ACHN (cell line): ENCODE measurements at places on chromosomes 7 and 10.
A peak's percentile ranks its signal among the peaks of the same experiment; 100 is the strongest.

- DNase-seq = no peak
Measured at GRCh38 chr10:95790982-95791381, 35.0 kb downstream of the ENTPD1 start.

DNA sequence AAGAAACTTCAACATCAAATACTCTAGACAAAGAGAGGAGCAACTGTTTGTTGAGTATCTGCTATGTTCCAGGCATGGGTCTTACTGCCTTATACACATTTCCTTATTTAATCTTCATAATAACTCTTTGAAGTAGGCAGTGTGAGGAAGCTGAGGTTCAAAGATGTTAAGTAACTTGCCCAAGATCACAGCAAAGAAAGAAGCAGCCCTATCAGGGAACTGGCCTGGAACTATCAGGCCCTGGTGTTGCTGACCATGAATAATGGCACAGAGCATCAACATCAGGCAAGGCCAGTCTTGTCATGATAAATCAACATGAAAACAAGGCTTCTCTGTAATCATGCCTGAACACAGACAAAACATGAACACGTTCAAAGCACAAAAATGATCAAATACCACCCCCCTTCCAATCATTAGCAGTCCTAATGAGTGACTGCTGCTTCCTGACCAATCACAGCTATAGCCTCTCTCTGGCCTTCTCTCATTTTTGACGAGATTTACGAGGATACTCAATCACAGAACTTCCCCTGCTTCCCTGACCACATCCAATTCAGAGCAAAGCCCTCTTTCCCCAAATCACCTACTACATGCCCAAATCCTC lies 2.3 kb downstream of the GSDME start:
- DNase-seq = no peak

GRCh38 chr10:59702347-59702746 lies 7.3 kb downstream of the SLC16A9 start:
- no peak for DNase-seq

- DNase-seq = no peak
Measured at GRCh38 chr10:31624611-31625010, 304.0 kb downstream of the ARHGAP12 start.

DNA sequence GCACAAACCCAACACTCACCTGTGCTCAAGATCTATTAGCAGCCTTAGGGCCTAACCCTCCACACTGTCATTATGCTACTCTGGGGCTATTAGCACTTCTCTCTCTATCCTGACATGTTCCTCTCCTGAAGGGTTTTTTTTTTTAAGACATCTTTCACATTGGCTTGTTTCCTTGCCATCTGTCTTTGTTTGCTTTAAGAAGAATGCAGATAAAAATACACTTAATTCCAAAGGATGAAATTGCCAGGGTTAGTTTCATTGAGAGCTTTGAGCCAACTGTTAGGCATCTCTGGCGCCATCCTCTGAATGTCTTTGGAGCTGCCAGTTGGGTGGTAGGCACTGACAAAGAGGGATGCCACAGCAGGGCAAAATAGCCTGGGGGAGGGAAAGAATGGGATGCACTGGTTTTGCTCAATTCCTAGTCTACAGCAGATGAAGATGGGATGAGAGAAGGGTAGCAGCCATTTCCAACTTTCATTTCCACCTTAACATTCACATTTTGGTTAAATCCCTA lies 399.2 kb downstream of the SORCS1 start:
- no peak for DNase-seq

GRCh38 chr7:418636-419280 lies 100.9 kb downstream of the PDGFA start:
- DNase-seq = no peak

DNA sequence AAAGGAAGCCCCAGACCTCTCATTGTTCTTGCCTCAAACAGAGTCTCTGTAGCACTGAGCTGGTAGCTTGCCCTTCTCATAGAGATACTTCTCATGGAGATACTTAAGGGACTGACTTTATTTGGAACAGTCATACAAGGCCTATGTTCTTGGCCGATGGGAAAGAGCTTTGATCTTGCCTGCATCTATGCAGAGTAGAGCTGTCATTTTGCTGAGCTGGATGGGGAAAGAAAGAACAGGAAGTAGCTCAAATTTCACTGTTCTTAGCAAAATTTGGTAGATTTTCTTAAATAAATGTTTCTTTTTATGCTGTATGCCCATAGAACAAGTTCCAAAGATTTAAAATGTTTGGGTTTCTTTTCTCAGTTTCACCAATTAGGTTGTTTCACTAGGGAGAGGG lies 119.3 kb upstream of the SEC61G start:
- DNase-seq = no peak

DNA sequence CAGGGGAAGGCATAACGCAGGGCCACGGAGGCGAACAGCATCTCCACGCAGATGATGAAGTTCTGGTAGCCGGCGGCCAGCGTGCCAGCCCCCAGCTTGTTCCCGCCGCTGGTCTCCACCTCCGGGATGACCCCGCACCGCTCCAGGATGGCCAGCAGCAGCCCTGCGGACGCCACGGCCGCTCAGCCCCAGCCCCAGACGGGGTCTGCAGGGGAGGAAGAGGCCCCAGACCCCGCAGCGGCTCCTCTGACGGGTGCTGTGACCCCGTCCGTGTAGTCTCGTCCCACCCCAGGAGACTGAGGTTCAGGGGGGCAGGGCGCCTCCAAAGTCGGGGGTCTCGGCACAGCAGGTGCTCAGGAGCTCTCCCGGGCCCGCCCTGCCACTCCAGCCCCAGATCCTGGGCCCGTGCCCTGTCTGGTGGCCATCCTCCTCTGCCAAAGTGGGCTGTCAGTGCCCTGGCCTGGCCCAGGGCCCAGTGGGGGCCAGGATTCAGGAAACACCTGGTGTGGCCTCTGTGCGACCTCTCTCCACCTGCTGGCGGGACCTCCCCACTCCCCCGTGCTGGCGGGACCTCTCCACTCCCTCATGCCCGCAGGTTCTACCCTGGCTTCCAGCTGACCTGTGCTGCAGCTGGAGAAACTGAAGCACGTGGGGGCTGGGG lies 8.1 kb downstream of the TMEM184A start:
- DNase-seq = no peak

- no peak for DNase-seq
Measured at GRCh38 chr7:113752689-113753088, 166.1 kb downstream of the PPP1R3A start.

GRCh38 chr10:102627736-102628293 lies 16.5 kb upstream of the TRIM8 start:
- peak; percentile 73 for DNase-seq

DNA sequence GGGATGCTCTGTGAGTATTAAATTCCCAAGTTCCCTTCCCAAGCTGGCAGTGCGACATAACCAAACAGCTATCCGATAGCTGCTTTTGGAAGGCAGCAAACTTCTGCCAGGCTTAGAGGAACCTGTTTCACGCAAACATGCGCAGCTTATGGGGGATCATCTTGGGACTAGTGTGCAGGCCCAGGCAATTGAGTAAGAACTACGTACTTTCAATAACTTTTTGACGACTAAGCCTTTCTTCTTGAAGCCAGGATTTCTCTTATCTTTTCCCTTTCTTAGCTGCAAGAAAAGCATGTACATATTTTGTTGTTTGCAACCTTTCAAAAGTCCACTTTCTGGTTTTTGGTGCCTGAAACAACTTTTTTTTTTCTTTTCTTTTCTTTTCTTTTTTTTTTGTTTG lies 28.7 kb upstream of the SEPHS1 start:
- DNase-seq = no peak

DNA sequence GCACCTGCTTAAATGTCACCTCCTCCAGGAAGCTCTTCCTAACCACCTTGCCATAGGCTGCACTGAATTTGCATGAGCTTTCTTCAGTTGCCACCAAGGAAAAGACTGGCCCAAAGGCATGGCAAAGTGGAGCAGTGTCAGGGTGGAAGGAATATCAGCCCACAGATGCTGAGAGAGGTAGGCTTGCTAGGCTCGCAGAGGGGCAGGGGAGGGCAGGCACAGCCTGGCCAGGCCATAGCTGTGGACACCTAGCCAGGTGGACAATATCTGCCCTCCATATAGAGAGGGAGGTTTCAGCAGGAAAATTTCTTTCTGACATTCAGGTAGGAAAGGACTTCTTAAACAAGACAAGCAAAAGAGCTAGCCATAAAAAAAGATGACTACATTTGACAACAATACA lies 166.3 kb downstream of the GRID1 start:
- DNase-seq = no peak

GRCh38 chr7:28222636-28223035 lies 42.0 kb upstream of the JAZF1 start:
- DNase-seq = no peak
